Kidney (tissue), 22 donors: ENCODE measurements at places on chromosomes 16 and 17. TPM values are rescaled to one million over a fixed set of nuclear protein-coding genes. Genes with fewer than 3 reads are reported as not detected.
A peak's percentile ranks its signal among the peaks of the same experiment; 100 is the strongest.

The TRIM72 gene
- 0.06 TPM for total RNA-seq

DNA sequence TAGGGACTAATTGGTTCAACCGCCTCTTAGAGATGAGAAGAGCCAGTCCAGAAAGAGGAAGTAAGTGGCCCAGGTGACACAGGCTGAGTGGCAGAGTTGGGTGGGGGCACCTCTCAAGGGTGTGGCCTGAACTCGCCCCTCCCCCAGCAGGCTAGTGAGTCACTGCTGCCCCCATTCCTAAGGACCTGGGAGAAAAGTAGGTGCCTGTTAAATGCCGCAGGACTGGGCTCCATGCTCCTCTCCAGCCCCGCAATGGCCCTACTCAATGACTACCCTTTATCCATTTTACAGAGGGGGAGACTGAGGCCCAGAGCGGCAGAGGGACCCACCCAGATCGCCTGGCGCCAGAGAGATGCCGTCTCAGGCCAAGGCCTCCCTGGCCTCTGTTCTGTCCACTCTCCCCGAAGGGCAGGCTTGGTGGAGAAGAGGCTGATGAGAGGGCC is 8.1 kb downstream of the TMEM235 start:
- no peak overlapping the region for H3K4me3 ChIP-seq
- H3K36me3 ChIP-seq = no peaks in the 10 kb centered on the region
- H3K27me3 ChIP-seq = no peaks in the 10 kb centered on the region
- DNase-seq = peak; percentile 56

The KRT28 gene
- total RNA-seq = not detected

The CDH5 gene
- 41.3 TPM for total RNA-seq

GRCh38 chr17:41419716-41420115 is 4.7 kb downstream of the KRT37 start:
- peaks cover 16% of the 10 kb centered on the region for H3K4me1 ChIP-seq
- no peaks in the 10 kb centered on the region for H3K27me3 ChIP-seq
- no peak for DNase-seq
- no peak overlapping the region for H3K4me3 ChIP-seq

The VAT1L gene
- 0.85 TPM for total RNA-seq

DNA sequence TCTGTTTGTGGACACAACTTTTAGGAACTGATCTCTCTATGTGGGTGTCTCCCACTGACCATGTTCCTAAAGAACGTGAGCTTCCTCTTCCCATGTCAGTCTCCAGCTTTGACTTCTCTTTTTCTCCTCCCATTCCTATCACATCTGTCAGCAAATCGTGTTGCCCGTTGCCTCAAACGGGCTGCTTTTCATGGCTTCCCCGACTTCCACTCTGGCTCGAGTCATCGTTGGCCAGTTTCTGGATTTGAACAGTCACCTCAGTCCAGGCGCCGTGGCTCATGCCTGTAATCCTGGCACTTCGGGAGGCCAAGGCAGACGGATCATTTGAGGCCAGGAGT is 5.4 kb downstream of the ABCC1 start:
- no peaks in the 10 kb centered on the region for H3K27me3 ChIP-seq
- no peak overlapping the region for H3K27ac ChIP-seq
- H3K4me3 ChIP-seq = no peak overlapping the region
- DNase-seq = no peak

DNA sequence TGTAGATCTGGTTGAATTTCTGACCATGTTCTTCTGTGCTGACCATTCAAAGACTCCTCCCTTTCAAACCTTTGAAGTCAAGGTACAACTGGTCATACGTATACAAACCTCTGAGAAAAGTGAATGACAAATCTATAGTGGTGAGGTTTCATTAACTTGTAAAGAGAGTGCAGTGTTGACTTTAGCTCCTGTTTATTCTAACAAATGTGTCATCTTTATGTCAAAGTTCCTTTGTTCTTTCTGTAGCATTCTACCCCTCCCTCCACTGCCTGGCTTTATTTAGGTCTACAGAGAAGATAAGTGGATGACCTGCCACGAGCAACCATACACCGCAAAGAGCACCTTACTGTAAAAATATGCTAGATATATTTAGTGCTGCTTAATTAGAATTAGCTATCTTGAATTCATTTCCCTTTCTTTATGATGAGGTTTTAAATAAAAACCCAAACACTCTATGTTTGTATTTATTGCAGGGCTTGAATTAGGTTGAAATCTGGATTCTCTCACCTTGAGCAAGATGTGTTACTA is 520.0 kb upstream of the CDH11 start:
- no peak overlapping the region for H3K27ac ChIP-seq
- H3K4me1 ChIP-seq = no peaks in the 10 kb centered on the region
- no peak for DNase-seq
- H3K36me3 ChIP-seq = no peaks in the 10 kb centered on the region

DNA sequence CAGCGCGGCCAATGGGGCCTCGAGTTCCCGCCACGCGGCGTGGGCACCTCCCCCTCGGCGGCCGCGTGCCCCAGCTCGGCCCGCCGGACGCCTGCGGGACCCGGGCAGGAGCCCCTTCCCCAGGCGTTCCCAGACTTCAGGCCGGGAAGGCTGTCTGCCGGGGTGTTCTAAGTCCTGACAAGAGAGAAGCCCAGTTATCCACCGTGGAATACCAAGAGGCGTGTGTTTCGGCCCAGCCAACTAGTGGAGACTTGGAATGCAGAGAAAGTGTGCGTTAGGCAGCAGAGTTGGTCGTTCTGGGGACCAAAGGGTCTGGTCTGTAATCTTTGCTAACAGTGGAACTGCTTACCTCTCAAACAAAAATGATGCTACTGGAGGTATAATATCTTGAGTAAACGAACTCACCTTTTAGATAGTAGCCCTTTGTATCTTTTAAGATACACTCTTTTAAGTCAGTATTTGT is 251 bp upstream of the HSF5 start:
- no peak for DNase-seq
- H3K27me3 ChIP-seq = no peaks in the 10 kb centered on the region
- no peak overlapping the region for H3K4me3 ChIP-seq
- peaks cover 16% of the 10 kb centered on the region for H3K36me3 ChIP-seq
- no peak overlapping the region for H3K27ac ChIP-seq
- no peaks in the 10 kb centered on the region for H3K4me1 ChIP-seq

GRCh38 chr17:27481327-27481726 is 25.1 kb downstream of the KSR1 start:
- no peaks in the 10 kb centered on the region for H3K36me3 ChIP-seq
- no peak for DNase-seq
- H3K4me3 ChIP-seq = no peak overlapping the region
- no peak overlapping the region for H3K27ac ChIP-seq

- H3K4me3 ChIP-seq = no peak overlapping the region
- no peak overlapping the region for H3K27ac ChIP-seq
- H3K27me3 ChIP-seq = no peaks in the 10 kb centered on the region
- H3K36me3 ChIP-seq = no peaks in the 10 kb centered on the region
- no peak for DNase-seq
These were observed 7.5 kb upstream of the CCL1 start for GRCh38 chr17:34370376-34370996.
